ENCODE measurements at places on chromosomes 6 and 20. TPM values are rescaled to one million over a fixed set of nuclear protein-coding genes. Genes with fewer than 3 reads are reported as not detected.

GRCh38 chr20:40307268-40307667 lies 381.8 kb downstream of the MAFB start:
- DNase-seq, result no peak

DNA sequence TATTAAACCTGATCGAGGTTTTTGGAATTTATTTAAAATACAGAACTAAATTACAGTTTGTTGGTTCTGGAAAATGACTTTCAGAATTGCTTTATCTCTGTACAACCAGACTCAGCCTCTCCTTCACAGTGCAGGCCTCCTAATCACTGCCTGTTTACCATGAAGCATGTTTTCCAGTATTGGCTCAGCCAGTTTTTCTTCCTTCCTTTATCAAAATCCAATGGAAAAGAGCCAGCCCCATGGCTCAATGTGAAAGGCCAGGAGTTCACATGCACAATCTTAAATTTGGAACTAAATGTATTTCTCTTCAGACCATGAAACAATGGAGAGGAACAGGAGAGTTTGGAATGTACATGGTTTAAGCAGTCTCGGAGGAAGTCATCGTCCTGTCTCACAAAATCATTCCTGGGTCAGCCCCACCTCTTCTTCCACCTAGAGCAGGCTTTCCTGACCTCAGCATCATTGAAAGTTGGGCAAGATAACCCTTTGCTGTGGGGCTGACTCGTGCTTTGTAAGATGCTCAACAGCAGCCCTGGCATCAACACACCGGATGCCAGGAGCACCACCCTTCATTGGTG lies 680.9 kb upstream of the AGPAT4 start:
- DNase-seq, result no peak

DNA sequence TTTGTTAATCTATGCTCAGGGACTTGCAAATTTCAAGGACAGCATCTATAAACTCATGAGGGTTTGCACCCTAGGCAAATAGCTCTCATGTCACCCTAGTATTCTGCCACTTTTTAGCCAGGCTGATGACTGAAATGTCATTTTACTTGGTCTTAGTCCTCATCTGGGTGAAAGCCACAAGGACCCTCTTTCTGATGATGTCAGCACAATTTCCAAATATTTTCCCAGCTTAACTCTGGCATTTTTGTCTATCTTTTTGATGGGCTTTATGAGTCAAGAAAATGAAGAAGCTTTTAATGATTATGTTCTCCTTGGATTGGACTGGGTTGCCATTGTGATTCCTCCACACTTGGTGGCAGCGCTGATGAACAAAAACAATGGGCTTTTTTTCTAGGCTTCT lies 420.1 kb upstream of the BTBD3 start:
- DNase-seq, result no peak

PSORS1C2 gene
- polyA plus RNA-seq, result not detected

COL11A2 gene
- polyA plus RNA-seq, result 0.18 TPM
